Smooth muscle cell of the coronary artery (primary cell): ENCODE measurements at places on chromosomes 11 and 22. TPM values are rescaled to one million over a fixed set of nuclear protein-coding genes. Genes with fewer than 3 reads are reported as not detected.

GGTLC2 gene
- not detected in 2 replicates for total RNA-seq

DRICH1 gene
- 2.2 TPM in 1 of 2 replicates, not detected in the other for total RNA-seq

NR1H3 gene
- total RNA-seq: 15.5 and 31.1 TPM in 2 replicates

SLC22A8 gene
- not detected in 2 replicates for total RNA-seq

PANX3 gene
- not detected in 2 replicates for total RNA-seq

FAM180B gene
- total RNA-seq: 0.94 TPM in 1 of 2 replicates, not detected in the other

TEX12 gene
- 0.15 TPM in 1 of 2 replicates, not detected in the other for total RNA-seq

ISX gene
- not detected in 2 replicates for total RNA-seq

CADM1 gene
- 0.45 and 7.3 TPM in 2 replicates for total RNA-seq

PHLDA2 gene
- 0.23 and 5.7 TPM in 2 replicates for total RNA-seq

FERMT3 gene
- total RNA-seq: 8.0 and 10.7 TPM in 2 replicates

OR10A2 gene
- not detected in 2 replicates for total RNA-seq

OR8I2 gene
- total RNA-seq: not detected in 2 replicates

OR52H1 gene
- 0.38 and 1.2 TPM in 2 replicates for total RNA-seq

SCGB1C1 gene
- not detected in 2 replicates for total RNA-seq

PATE4 gene
- total RNA-seq: not detected in 2 replicates

MLC1 gene
- under 0.01 and 1.9 TPM in 2 replicates for total RNA-seq

ANO1 gene
- 0.23 and 5.3 TPM in 2 replicates for total RNA-seq

CSNK1E gene
- total RNA-seq: 80.6 and 122 TPM in 2 replicates

CEP126 gene
- 1.1 and 2.5 TPM in 2 replicates for total RNA-seq

CRELD2 gene
- total RNA-seq: 82.2 and 95.2 TPM in 2 replicates

TCIRG1 gene
- total RNA-seq: 52.3 and 54.9 TPM in 2 replicates

MS4A14 gene
- total RNA-seq: not detected in 2 replicates

IRF7 gene
- 3.7 and 7.7 TPM in 2 replicates for total RNA-seq

SAA1 gene
- total RNA-seq: 0.45 TPM in 1 of 2 replicates, not detected in the other

OR4B1 gene
- total RNA-seq: not detected in 2 replicates

DDX10 gene
- 16.6 and 20.7 TPM in 2 replicates for total RNA-seq

OR52I2 gene
- not detected in 2 replicates for total RNA-seq

DDX25 gene
- 0.12 TPM in 1 of 2 replicates, not detected in the other for total RNA-seq

CCDC157 gene
- total RNA-seq: 0.59 and 1.6 TPM in 2 replicates

LGR4 gene
- 5.0 and 38.0 TPM in 2 replicates for total RNA-seq

GLYAT gene
- total RNA-seq: not detected in 2 replicates

ALDH3B2 gene
- total RNA-seq: not detected in 2 replicates

POGLUT3 gene
- 14.7 and 17.6 TPM in 2 replicates for total RNA-seq

FIBIN gene
- 36.9 and 61.7 TPM in 2 replicates for total RNA-seq

OVOL1 gene
- not detected in 2 replicates for total RNA-seq

KRTAP5-7 gene
- total RNA-seq: not detected in 2 replicates
